Diencephalon (tissue), 1 donor: ENCODE measurements at places on chromosomes 4 and X. TPM values are rescaled to one million over a fixed set of nuclear protein-coding genes. Genes with fewer than 3 reads are reported as not detected.

The VCX2 gene
- not detected for total RNA-seq

The SFRP2 gene
- 4.8 TPM for total RNA-seq

The ODAPH gene
- total RNA-seq: not detected

The SMARCAD1 gene
- total RNA-seq: 83.3 TPM

The INTU gene
- 34.1 TPM for total RNA-seq

The MAGEB10 gene
- not detected for total RNA-seq

The FAM200B gene
- total RNA-seq: 65.7 TPM

The FAM184B gene
- 9.0 TPM for total RNA-seq

The TASL gene
- 2.1 TPM for total RNA-seq

The OPRPN gene
- not detected for total RNA-seq

The CT45A2 gene
- total RNA-seq: not detected

The CLDN22 gene
- total RNA-seq: not detected

The TNMD gene
- total RNA-seq: 0.23 TPM

The FREM3 gene
- total RNA-seq: 3.2 TPM

The IL21 gene
- total RNA-seq: not detected

The NOX1 gene
- not detected for total RNA-seq

The PPARGC1A gene
- 22.1 TPM for total RNA-seq

The GPR50 gene
- 0.23 TPM for total RNA-seq

The TSPAN5 gene
- total RNA-seq: 45.4 TPM

The ANK2 gene
- 684 TPM for total RNA-seq

The CD40LG gene
- total RNA-seq: not detected

The KLHL4 gene
- 9.5 TPM for total RNA-seq

The SHROOM2 gene
- total RNA-seq: 38.8 TPM

The EXOC1L gene
- total RNA-seq: not detected

The SORBS2 gene
- total RNA-seq: 62.7 TPM

The EDA gene
- 4.4 TPM for total RNA-seq

The NLGN4X gene
- total RNA-seq: 71.3 TPM

The GPR82 gene
- total RNA-seq: not detected

The RAPGEF2 gene
- 162 TPM for total RNA-seq

The ARHGEF9 gene
- 89.3 TPM for total RNA-seq
